ENCODE measurements at places on chromosomes 2 and 18.

DNA sequence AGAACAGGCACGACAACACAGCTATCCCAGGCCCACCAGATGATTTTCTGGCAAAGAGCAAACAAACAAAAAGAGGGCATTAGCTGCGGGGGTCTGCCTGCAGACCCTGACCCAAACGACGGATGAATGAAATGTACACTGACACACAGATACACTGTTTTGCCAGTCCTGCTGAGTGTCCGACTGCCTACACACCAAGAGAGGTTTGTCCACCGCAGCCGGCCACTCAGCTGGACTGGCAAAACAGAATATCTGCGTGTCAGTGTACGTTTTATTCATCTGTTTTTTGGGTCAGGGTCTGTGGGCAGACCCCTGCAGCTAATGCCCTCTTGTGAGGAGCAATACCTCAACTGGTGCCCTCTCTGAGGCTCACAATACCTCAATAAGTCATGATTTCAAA lies 10.7 kb upstream of the SH3RF3 start:
- DNase-seq = no peak

DNA sequence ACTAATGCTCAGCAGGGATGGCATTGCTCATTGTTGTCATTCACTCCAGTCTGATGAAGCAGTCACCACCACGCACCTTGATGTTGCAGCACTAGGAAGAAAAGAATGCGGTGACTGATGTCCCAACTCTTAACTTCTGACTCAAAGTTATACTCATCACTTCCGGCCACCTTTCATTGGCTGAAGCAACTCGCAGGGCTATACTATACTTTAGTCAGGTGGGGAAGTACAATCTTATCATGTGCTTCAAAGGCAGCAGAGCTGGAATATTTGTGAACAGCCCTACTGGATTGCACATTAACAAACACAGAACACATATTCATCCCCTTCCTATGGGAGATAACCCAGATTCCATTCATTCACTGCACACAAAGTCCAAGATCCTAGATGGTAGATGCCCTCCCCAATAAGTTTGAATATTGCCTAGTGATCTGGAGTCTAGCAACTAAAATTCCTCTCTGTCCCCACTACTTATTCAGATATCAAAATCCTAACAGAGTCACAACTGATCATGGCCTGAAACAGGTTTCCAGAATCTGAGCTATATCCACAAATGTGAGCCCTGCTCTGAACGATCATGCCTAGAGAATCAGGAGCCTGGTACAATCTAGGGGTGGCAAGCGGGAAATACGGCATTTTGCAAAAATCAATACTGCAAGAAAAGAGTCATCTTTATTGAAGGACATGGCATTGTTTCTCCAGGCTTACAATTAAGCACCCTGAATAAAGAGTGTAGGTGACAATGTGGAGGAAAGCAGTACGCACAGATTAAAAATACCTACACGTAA lies 3.4 kb upstream of the SPATS2L start:
- DNase-seq = no peak

- DNase-seq = no peak
These were observed 32.1 kb upstream of the COLEC12 start for GRCh38 chr18:532632-533031.

- DNase-seq = no peak
These were observed 28.6 kb downstream of the STARD7 start for GRCh38 chr2:96180002-96180401.

GRCh38 chr2:219514196-219514761 lies at the start of gene ASIC4:
Gene ASIC4 (plus strand): TSS chr2:219514482. CDS start chr2:219514725, 243 bp downstream.
- DNase-seq = no peak

- DNase-seq = no peak
These were observed 33.5 kb upstream of the CACNB4 start for GRCh38 chr2:152132306-152132705.

GRCh38 chr2:232276084-232276732 lies 102.3 kb upstream of the ALPP start:
- no peak for DNase-seq

GRCh38 chr2:119693967-119694366 lies 15.0 kb downstream of the TMEM177 start:
- no peak for DNase-seq

DNA sequence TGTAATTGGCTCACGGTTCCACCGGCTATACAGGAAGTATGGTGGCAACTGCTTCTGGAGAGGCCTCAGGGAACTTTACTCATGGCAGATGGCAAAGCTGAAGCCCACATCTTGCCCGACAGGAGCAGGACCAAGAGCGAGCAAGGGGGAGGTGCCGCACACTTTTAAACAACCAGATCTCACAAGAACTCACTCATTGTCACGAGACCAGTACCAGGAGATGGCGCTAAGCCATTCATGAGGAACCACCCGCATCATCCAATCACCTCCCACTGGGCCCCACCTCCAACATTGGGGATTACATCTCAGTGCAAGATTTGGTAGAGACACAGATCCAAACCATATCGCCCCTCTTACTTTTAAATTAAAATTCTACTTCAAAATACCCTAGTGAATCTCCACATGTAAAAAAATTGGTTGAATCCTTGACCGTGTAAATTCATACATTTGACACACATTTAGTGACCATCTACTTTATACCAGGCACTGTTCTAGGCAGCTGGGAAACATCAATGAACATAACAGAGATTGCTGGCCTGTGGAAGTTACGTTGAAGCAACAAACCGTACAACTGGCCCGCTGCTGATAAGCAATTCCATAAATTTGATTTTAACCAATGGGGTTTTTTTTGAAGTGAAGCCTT lies 87.6 kb downstream of the ALPK2 start:
- DNase-seq = peak; percentile 15

GRCh38 chr2:16666449-16666801 lies 791 bp upstream of the CYRIA start:
- DNase-seq = no peak

DNA sequence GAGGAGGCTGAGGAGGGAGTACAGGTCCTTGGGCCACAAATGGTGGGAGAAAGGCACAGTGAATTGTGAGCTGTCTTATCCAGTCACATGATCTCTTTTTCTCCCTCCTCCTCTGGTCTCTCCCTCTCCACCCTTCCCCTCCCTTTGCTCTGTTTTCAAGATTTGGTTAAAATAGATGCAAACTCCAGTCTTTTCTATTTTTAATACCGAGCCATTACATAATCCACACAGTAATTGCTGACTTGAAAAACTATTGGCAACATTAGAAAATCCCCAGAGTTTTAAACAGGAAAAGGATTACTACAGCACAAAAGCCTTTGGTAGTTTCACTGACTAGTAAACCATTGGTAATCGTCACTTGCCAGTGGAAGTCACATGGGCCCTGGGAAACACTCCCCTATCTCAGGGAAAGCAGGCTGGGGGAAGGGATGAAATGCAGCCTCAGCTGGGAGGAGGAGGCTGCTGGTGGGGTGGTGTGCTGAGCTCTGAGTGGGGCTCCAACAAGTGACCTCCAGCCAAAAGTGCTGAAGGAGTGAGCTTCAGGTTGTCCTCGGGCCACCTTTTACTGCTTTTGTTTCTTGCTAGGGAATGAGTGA lies 57.4 kb upstream of the PCBP1 start:
- no peak for DNase-seq

GRCh38 chr2:25247792-25248512 lies 79.6 kb upstream of the POMC start:
- DNase-seq = no peak

GRCh38 chr18:489244-490023 lies 11.1 kb downstream of the COLEC12 start:
- no peak for DNase-seq

- DNase-seq = no peak
These were observed 1.0 kb upstream of the MAP4K4 start for GRCh38 chr2:101696272-101697123.

GRCh38 chr2:1422131-1422530 lies 8.9 kb downstream of the TPO start:
- DNase-seq = no peak

- peak; percentile 20 for DNase-seq
These were observed 176.3 kb downstream of the PIK3C3 start for GRCh38 chr18:42131066-42131929.

DNA sequence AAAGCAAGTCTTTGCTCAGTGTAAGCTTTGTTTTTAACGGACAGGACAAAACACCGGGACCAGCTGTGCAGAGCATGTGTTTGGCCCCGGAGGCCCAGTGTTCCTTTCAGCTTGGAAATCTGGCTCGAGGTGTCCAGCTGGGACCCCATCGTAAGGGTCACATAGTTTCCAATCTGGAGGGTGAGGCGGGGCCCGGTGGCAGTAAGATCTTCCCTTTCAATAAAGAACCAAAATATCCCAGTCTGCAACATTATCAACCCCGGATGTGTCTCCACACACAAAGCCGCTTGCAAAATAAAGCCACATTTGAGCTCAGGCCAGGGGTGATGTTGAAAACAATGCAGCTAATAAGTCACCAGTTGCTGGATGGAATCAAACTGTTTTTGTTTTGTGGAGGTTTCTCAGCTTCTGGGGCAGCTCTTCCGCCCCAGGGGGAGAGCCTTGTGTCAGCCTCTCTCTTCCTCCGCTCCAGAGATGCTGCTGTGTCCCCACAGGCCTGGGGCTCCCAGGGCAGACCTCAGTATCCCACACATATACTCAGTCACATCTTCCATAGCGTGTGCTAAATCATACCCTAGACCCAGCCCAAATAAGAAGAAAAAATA lies 138.6 kb upstream of the GLI2 start:
- no peak for DNase-seq

GRCh38 chr2:98704499-98705332 lies 26.2 kb downstream of the MGAT4A start:
- DNase-seq = no peak

DNA sequence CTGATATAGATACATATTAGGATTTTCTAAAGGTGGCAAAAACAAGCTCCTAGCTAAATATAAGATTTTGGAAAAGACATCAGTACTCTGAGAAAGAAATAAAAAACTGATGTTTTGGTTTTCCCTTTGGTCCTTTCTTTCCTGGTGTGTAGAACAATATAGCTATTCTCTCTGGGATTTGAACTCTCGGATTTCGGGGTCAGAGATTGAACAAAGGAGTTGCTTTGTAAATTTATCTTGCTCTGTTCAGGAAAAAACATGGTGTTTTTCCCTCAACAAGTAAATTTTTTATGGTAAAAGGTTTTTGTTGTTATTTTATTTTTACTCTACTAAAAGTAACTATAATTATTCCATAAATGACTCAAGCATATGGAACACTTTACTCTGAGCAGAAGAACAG lies 889.3 kb downstream of the ERBB4 start:
- no peak for DNase-seq

DNA sequence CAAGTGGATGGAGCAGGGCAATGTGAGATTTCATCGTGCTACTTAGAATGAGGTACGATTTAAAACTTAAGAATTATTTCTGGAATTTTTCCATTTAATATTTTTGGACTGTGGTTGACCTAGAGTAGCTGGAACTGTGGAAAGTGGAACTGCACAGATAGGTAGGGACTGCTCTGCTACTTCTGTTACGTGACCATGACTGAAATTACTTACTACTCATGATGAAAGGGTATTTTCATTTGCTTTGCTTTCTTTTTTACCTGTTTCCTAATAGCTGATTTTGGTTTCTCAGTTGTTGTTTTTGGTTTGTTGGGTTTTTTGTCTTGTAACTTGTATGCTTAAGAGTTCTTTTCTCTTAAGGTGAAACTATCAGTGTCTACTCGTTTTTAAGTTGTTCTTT lies 11.4 kb downstream of the UBE2E3 start:
- no peak for DNase-seq

GRCh38 chr2:214325404-214325803 lies 85.5 kb upstream of the VWC2L start:
- no peak for DNase-seq

DNA sequence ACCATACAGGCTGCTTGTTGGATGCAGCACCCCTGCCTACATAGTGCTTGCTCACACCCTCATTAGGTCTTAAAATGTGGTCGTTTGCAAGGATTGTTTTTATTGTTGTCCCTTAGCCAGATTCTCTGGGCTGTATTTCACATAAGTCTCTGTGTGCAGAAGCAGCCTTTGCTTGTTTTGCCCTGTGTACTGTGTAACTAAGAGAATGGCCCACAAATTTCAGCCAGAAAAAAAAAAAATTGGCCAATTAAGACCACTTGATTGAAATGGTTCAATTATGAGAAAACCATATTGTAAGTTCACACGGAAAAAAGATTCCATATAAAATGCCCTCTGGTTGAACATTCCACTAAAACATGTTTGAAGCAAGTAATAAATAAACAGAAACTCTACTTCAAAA lies 377.1 kb upstream of the SOX11 start:
- no peak for DNase-seq

DNA sequence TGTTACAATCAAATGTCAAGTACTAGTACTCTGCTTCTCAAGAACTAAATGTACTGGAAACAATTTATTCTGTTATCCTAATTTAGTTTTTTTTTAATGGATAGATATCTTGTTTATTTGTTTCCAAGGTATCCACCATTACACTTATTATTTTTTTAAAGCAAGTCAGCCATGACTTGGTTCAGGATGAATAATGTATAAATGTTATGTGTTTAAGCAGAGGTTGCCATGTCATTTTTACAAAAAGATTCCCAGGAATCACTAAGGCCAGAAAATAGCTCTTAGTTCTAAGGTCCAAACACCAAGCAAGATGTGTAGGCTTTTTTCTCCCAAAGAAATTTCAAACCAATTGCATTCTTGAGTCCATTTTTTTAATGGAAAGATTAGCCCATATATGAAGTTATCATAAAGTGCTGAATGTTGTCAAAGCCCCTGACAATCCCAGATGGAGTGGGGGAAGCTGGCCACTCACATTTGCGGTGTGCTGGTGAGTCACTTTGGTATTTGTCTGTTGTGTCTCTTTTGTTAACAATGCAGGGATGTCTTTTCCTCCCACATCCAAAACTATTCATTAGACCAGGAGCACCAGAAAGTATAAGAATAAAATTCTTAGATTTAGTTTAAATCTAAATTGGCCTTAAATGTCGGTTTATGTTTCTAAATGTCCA lies 158.9 kb downstream of the COL6A3 start:
- DNase-seq = no peak

DNA sequence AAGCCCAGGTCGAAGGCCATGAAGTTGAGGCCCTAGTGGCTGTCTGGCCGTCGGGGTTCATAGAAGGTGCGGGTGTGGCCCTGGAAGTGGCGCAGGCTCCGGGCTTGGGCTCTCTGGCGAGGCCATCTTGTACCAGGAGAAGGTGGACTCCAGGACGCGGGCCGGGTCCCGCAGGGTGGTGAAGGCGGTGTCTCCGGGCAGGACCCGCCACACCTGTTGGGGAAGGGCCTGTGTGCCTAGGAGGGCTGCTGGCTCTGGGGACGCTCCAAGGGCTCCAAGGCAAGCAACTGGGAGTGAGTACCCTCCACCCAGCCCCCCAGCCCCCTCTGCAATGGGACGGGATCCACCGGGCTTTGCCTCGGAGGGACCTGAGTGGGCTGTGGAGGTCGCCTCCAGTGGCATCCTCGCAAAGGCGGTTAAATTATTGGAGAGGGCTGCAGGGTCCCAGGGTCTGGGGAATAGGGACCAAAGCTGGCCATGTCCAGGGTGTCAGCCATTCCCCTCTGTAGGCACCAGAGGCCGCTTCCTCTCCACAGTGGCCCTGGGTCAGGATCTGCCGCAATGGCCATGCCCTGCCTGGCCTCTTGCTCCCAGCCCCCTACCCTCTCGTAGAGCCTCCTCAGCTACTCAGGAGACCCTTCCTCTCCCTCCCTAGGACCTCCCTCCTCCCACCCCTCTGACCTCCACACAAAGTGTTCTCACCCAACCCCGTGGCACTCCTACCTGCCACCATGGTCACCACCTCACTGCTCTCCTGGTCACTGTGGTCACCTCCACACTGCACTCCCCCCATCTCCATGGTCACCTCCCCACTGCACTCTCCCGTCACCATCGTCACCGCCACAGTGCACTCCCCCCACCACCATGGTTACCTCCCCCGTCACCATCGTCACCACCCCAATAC lies 10.3 kb downstream of the AQP12A start:
- DNase-seq = no peak

Data from NCI-H446 (cell line).